OCI-M1 (cell line): ENCODE measurements at places on chromosomes 2 and 18.

DNA sequence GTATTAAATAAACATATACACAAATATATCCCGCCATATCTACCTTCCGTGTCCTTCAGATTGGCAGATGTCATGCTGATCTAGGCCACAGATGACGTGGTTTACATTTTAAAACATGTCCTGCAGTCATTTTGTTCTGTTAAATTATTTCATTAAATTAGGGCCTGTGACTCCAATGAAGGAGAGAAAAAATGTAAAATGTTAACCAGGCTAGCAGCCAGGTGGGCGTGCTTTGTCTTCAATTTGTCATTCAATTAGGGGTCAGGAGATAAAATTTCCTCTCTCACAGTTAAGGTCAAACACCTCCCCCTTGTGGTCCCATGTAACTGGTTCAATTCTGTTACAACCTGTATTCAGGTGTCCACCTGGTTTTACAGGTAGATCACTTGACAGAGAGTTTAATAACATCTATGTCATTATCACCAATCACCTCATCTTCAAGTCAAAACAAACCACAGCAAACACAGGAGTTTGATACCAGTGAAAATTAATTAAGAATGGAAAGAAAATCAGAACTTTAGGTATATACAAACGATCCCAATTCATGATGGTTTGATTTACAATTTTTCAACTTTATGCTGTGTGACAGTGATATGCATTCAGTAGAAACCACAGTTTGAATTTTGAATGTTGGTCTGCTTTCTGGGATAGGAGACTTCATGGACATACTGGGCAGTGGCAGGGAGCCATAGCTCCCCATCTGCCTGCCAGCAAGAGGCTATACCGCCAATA is 339.4 kb downstream of the CMPK2 start:
- DNase-seq = no peak

DNA sequence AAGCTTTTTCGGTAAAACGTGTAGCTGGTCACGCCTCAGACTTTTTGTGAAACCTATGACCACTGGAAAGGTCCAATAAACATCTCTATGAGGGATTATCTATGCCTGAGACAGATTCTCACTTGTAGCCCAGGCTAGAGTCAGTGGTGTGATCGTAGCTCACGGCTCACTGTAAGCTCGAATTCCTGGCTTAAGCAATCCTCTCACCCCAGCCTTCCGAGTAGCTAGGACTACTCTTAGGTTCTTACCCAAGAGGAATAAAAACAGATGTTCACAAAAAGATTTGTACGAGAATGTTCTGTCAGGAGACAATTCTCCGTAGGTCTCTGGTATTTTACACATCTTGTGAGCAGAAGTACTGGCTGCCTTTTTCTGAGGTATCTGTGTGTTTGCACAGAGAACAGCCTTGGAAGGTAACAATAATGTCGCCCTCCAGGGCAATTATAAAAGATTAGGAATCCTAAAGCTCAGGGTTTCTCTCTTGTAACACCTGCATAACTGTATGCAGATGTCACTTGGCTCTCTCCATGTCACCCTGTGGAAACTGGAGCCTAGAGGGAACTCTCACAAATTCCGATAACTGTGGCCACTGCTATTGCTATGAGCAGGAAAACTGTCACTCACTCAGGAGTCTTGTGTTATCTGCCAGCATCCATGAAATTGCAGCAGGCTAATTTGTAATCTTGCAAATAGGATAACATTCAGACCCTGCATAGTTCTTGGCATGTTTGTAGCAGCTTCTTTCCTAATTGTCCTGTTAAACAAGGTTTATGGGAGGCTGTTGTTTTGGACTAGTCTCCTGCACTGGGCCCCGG is 25.5 kb upstream of the RALBP1 start:
- no peak for DNase-seq

GRCh38 chr2:209614690-209615369 is 156.8 kb upstream of the UNC80 start:
- no peak for DNase-seq

- DNase-seq = no peak
These were observed 2.7 kb upstream of the ACTR3 start for GRCh38 chr2:113887009-113887792.

DNA sequence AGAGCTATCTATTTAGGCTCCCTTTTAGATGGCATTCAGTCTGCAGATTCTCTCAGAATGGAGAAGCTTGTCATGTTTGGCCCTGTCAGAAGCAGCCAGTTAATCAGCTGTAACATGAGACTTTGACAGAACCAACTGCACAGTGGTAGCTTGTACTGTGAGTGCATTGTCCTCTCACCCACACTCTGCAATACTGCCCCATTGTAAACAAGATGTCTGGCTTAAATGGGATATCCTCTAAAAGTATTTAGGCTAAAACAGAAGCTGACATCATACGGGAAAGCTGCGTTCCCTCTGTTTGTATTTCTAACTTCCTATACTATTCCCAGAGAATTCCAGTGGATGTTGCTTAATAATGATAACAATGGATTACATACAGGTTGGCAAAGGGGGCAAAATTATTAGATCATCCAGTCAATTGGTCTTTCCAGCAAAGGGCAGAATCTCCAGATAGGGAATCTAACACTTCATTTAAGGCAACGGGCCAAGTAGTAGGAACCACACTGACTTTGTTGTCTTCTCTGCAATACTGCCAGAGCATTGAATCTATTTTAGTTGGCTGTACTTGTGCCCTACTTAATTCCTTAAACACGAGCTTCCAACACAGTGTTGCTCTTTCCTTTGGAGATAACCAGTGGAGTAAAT is 15.4 kb upstream of the STAT4 start:
- no peak for DNase-seq

GRCh38 chr2:240149943-240150784 is 9.7 kb upstream of the OTOS start:
- DNase-seq = peak; percentile 54

DNA sequence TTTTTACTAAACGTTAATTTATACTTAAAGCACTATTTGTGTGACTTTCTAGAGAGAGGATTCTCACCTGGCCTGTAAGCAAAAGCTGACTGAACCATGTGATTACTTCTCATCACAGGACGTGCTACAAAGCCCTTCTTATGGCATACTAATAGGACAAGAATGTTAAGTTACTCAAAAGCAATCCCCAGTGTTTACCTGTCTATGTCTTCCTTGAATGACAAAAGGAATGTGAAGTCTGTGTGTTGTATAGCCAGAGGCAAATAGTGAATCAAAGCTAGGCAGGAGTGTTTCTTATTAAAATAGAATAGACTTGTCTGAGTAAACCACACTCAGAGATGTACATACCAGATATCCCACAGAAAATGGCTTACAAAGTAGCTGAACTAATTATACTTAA is 1465.5 kb downstream of the SUCLG1 start:
- no peak for DNase-seq

GRCh38 chr18:49020129-49020528 is 69.4 kb upstream of the SMAD7 start:
- no peak for DNase-seq

- no peak for DNase-seq
These were observed 395.1 kb upstream of the CDH19 start for GRCh38 chr18:66999003-66999402.

DNA sequence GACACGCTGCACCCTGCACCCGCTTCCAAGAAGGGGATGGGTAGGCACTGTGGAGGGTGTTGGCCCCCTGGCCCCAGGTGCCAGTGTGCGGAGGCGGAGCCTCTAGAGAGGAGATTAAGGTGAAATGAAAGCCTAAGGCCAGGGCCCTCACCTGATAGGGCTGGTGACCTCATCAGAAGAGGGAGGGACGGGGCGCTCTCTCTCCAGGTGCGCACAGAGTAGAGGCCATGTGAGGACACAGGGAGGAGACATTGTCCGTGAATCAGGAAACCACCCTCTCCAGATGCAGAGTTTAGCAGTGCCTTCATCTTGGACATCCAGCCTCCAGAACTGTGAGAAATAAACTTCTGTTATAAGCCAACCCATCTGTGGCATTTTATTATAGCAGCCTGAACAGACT is 62.3 kb downstream of the PSMG2 start:
- no peak for DNase-seq

DNA sequence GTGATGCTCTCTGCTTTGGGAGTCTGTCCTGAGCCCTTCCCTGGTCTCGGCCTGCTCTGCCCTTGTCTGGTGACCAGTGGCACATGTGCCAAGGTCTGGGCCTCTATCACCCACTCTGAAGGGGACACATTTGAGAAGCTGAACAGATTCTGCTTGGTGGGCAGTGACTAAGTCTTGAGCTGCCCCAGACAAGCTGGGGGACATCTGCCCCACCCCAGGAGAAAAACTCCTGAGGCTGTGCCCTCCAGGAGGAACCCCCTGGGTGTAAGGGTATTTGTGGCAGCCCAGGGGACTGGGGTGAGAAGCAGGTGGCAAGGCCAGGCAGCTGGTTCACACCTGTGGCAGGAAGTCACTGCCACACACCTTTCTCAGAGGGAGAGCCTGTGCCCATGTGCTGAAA is 342.1 kb downstream of the DYSF start:
- DNase-seq = no peak

GRCh38 chr18:44914028-44914427 is 233.3 kb downstream of the SETBP1 start:
- no peak for DNase-seq

DNA sequence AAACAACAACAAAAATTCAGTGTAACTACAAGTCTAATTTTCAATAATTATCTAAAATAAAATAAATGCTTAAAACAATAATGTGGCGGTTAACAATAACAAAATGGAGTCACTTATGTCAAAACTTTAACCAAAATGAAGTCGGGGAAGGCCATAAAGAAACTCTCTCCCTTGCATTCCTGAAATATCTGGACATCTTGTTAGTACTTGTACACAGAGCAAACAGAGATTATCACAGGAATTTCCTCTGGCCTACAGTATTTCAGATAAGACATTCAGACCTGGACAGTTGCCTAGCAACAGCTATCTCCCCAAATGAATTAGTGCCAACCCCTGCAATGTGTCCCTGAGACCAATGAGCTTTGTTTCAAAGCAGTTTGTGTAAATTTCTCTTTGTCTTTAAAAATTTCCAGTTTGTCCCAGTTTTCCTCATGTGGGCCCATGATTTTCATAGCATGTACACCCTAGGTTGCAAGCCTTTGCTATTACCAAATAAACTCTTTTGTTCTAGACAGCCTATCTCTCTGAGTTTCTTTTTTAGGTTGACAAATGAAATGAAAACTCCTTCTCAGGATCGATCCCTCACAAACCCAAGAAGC is 68.6 kb downstream of the EXOC6B start:
- peak; percentile 36 for DNase-seq

GRCh38 chr2:48479915-48480314 is 50.0 kb upstream of the STON1 start:
- DNase-seq = no peak

- DNase-seq = no peak
These were observed 77.4 kb downstream of the INHBB start for GRCh38 chr2:120423167-120423943.

DNA sequence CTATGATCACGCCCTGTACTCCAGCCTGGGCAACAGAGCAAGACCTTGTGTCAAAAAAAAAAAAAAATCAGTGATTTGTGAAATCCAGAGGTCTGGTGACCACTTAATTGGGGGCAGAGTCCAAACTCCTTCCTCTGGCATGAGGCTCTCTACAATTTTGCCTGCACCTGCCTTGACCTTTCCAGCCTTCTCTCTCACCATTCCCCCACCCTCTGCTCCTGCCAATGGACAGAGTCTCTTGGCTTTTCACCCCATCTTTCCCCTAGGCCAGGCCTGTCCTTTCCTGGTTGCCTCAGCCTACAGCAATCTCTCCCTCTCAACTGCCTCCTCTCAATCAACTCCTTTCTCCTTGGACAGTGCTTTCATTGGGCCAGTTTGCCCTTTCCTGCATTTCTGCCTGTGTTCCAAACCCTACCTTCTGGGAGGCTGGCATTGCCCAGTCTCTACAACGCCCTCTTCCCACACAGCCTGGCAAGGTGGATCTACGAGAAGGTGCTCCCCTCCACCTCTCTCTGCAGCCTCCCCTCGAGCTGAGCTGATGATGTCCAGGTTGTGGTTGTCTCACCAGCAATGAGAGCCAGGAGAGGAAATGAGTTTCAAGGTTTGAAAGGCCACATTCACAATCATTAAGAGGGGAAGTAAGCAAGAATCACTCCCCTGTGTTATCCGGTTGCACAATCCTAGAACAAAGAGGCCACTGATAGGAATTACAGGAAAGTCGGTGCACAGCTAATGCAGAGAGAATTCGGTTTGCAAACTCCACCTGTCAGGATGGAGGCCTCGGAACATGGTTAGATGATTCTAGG is 39.5 kb upstream of the NPAS2 start:
- DNase-seq = peak; percentile 3

DNA sequence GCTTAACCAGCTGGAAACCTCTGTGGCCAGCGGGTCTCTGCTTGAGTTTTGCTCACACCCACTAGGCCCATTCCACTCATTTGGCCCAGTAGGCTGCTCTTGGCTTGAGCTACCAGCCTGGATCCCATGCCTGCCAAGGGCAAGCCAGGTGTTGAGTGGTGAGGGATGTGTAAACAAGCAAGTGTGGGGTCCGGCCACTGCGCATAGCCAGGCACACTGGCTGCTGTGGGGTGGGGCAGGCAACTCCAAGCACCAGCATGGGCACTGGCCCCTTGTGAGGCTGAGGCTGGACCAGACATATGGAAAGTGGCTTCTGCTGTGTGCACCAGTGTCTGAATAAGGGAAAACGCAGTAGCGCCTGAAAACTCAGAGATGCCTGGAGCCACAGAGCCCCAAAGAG is 732.7 kb downstream of the NR4A2 start:
- no peak for DNase-seq

DNA sequence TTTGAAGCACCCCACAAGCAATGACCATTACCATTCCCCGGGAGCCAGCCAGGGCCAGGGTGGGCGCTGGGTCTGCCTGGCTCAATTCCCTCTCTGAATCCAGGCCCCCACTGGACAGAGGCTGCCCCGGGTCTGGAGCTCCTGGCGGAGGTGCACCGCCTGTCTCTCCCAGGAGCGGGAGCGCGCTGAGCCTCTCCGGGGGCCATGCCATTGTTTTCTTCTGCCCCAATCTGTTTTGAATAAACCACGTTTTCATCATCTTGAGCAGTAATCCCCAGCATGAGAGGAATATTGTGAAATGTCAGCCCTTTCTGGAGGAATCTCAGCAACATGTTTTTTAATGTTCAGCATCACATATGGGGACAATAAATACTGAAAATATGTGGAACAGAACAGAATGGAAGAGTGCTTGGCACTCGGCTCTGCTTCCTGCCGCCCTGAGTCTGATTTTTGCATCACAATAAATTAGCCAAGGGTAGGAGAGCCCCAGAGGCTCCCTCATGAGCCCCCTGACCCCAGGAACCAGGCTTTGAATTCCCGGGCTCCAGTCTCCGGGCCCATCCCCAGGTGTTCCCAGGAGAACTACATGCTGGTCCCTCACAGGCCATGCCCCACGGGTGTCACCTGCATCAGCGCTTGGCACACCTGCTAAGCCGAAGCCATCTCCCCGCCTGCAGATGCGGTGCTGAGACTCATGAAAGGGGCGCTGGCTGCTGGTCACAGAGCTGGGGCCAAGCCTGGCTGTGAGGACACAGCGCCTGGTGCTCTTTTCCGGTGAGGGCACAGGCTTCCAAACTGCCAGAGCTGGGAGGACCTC is 88.8 kb downstream of the INHBB start:
- DNase-seq = no peak

- DNase-seq = no peak
These were observed 118.0 kb downstream of the METTL8 start for GRCh38 chr2:171315781-171316180.

- DNase-seq = peak; percentile 6
These were observed 109.2 kb downstream of the THADA start for GRCh38 chr2:43486603-43487002.

- no peak for DNase-seq
These were observed 87.8 kb upstream of the ERBB4 start for GRCh38 chr2:212626371-212626918.

- DNase-seq = no peak
These were observed 51.6 kb upstream of the ATP8B1 start for GRCh38 chr18:57854726-57855125.
